CD8-positive, alpha-beta memory T cell (primary cell): ENCODE measurements at places on chromosomes 2 and 18. TPM values are rescaled to one million over a fixed set of nuclear protein-coding genes. Genes with fewer than 3 reads are reported as not detected.

DNA sequence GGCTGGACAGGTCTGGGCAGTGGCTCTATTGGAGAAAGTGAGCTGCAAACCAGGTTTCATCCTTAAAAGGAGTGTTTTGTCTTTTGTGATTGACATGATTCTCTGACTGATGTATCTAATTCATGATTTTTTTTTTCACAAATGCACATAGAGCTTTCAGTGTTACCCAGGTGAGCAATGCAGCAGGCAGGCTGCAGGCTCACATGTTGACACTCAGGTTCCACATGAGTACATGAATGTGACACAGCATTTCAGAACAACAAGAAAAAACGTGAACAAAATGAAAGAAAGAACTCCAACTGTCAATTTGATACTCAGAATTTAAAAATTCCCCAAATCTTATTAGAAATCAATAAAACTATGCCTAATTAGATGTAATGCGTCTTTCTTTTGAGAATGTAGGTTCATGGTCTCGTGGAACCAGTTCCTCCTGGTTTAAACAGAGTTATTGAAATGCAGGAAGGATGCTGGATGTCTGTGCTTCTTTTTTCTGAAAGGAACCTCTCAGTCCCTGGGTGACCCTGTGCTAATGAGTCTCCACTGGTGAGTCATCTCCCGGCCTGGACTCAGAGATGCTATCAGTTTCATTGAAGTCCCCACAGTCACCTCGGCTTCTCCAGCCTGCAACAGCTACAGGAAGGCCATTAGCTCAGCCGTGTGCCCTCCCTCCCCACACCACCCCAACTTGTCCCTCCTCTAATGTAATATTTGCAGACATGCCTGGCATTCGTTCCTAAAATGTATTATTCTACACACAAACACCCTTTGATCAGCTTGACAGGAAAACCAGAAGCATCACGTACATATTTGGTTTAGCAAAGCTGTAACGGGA, 430.4 kb downstream of the LPIN1 start:
- H3K4me3 ChIP-seq = peak overlapping the region; percentile 27
- H3K27ac ChIP-seq = peak overlapping the region; percentile 52
- H3K36me3 ChIP-seq = no peaks in the 10 kb centered on the region
- H3K4me1 ChIP-seq = peaks cover 30% of the 10 kb centered on the region

Gene RAB6C
- not detected for total RNA-seq

- no peaks in the 10 kb centered on the region for H3K36me3 ChIP-seq
- H3K4me1 ChIP-seq = no peaks in the 10 kb centered on the region
- no peaks in the 10 kb centered on the region for H3K27me3 ChIP-seq
- H3K27ac ChIP-seq = no peak overlapping the region
Observed at GRCh38 chr2:174967691-174968260, 37.4 kb downstream of the CHN1 start.

DNA sequence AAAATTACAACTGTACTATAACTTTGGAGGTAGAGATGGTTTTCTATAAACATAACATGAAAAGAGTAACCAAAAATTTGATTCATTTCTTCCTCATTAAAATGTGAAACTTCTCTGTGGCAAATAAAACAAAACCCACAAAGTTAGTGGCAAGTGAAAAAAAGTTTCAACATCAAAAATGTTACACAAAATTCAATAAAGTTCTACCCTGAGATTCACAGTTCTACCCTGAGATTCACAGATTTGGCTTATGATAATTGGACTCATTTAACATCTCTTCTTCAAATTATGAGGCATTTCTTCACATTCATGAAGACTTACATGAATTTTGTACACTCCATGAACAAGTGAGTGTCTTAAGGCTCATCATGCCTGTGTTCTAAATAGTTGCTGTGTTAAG, 51.0 kb downstream of the AAK1 start:
- no peak overlapping the region for H3K4me3 ChIP-seq
- DNase-seq = no peak
- H3K27ac ChIP-seq = no peak overlapping the region
- no peaks in the 10 kb centered on the region for H3K27me3 ChIP-seq
- peaks cover 80% of the 10 kb centered on the region for H3K4me1 ChIP-seq

GRCh38 chr18:22829781-22830180, 103.3 kb upstream of the RBBP8 start:
- no peaks in the 10 kb centered on the region for H3K27me3 ChIP-seq
- DNase-seq = no peak
- no peak overlapping the region for H3K4me3 ChIP-seq
- no peaks in the 10 kb centered on the region for H3K36me3 ChIP-seq
- H3K4me1 ChIP-seq = no peaks in the 10 kb centered on the region

- no peaks in the 10 kb centered on the region for H3K36me3 ChIP-seq
- H3K4me3 ChIP-seq = no peak overlapping the region
- no peak for DNase-seq
- no peaks in the 10 kb centered on the region for H3K27me3 ChIP-seq
- no peaks in the 10 kb centered on the region for H3K4me1 ChIP-seq
Observed at GRCh38 chr2:149018981-149019380, 19.5 kb upstream of the LYPD6B start.

- H3K27me3 ChIP-seq = no peaks in the 10 kb centered on the region
- no peak overlapping the region for H3K27ac ChIP-seq
- no peak for DNase-seq
- no peak overlapping the region for H3K4me3 ChIP-seq
- no peaks in the 10 kb centered on the region for H3K36me3 ChIP-seq
- H3K4me1 ChIP-seq = no peaks in the 10 kb centered on the region
Observed at GRCh38 chr2:50535256-50535655, 496.7 kb downstream of the NRXN1 start.

- H3K27me3 ChIP-seq = no peaks in the 10 kb centered on the region
- no peak overlapping the region for H3K4me3 ChIP-seq
- H3K27ac ChIP-seq = no peak overlapping the region
- no peak for DNase-seq
- no peaks in the 10 kb centered on the region for H3K4me1 ChIP-seq
Observed at GRCh38 chr2:82013641-82014040, 1709.1 kb upstream of the LRRTM1 start.

Gene UGT1A6
- total RNA-seq = not detected

GRCh38 chr2:172864182-172864581, 128.5 kb downstream of the RAPGEF4 start:
- peaks cover 6% of the 10 kb centered on the region for H3K27me3 ChIP-seq
- no peaks in the 10 kb centered on the region for H3K4me1 ChIP-seq
- no peak overlapping the region for H3K27ac ChIP-seq
- H3K36me3 ChIP-seq = no peaks in the 10 kb centered on the region

Gene FAM117B
- total RNA-seq = 6.4 TPM

DNA sequence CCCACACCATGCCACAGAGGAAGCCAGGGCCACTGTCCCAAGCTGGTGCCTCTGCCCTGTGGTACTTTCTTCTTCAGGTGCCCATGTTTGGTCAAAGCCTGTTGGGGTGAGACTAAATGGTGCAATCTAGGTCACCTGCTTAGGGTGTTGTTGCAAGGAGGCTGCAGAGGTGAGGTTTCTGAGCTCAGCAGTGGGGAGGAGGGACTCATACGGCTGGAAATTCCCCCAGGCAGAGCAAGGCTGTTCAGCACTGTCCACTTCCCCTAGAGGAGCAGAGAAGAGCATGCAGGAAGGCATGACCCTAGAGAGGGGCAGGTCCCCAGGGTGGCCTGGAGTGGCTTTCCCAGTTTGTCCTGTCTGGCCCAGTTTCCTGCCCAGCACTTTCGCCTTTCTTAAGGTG, 211.0 kb downstream of the HAUS1 start:
- no peaks in the 10 kb centered on the region for H3K27me3 ChIP-seq
- no peak overlapping the region for H3K4me3 ChIP-seq
- no peaks in the 10 kb centered on the region for H3K36me3 ChIP-seq

DNA sequence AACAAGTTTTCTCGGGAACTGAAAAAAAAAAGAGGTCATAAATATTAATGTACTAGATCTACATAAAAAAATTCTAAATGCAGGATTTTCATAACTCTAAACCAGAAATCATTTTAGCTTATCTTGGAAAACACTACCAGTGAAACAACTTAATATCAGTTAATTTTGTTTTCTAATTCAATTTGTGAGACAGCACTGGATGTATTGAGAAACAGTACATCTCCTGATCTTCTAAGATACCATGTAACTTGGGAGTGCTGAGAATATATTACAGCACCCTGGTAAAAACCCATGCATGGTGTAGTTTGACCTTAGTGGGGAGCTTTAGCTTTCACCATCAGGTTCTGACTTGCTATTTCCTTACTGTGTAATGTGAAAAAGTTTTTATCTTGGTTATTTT, 129.6 kb downstream of the NRXN1 start:
- no peak overlapping the region for H3K4me3 ChIP-seq
- no peaks in the 10 kb centered on the region for H3K36me3 ChIP-seq
- DNase-seq = no peak
- no peaks in the 10 kb centered on the region for H3K4me1 ChIP-seq

- DNase-seq = no peak
- H3K27ac ChIP-seq = no peak overlapping the region
- no peaks in the 10 kb centered on the region for H3K27me3 ChIP-seq
- no peak overlapping the region for H3K4me3 ChIP-seq
Observed at GRCh38 chr2:102455061-102455670, 17.9 kb upstream of the SLC9A4 start.

GRCh38 chr18:67425672-67426071, 90.8 kb downstream of the DSEL start:
- H3K4me3 ChIP-seq = no peak overlapping the region
- no peak overlapping the region for H3K27ac ChIP-seq
- no peaks in the 10 kb centered on the region for H3K36me3 ChIP-seq
- DNase-seq = no peak
- H3K4me1 ChIP-seq = no peaks in the 10 kb centered on the region
- H3K27me3 ChIP-seq = no peaks in the 10 kb centered on the region

DNA sequence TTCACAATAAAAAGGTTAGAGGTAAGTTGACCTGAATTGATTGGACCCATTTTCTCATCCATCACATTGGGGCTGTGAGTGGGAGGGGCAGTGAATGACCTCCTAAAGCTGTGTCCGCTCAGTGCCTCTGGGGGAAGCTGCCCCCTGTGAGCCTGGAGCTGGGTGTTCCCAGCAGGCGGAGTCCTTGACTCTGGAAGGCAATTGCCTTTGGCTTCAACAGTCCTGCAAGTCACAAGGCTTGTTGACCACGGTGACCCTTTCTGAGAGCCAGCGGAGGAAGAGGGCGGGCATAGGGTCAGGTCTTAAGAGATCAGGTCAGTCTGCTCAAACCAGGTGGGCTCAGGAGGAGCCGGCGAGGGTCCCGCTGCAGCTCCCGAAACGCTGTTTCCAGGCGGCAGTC, 1.1 kb upstream of the CIDEA start:
- H3K27me3 ChIP-seq = peaks cover 3% of the 10 kb centered on the region
- no peaks in the 10 kb centered on the region for H3K36me3 ChIP-seq
- no peak overlapping the region for H3K27ac ChIP-seq
- no peak overlapping the region for H3K4me3 ChIP-seq

DNA sequence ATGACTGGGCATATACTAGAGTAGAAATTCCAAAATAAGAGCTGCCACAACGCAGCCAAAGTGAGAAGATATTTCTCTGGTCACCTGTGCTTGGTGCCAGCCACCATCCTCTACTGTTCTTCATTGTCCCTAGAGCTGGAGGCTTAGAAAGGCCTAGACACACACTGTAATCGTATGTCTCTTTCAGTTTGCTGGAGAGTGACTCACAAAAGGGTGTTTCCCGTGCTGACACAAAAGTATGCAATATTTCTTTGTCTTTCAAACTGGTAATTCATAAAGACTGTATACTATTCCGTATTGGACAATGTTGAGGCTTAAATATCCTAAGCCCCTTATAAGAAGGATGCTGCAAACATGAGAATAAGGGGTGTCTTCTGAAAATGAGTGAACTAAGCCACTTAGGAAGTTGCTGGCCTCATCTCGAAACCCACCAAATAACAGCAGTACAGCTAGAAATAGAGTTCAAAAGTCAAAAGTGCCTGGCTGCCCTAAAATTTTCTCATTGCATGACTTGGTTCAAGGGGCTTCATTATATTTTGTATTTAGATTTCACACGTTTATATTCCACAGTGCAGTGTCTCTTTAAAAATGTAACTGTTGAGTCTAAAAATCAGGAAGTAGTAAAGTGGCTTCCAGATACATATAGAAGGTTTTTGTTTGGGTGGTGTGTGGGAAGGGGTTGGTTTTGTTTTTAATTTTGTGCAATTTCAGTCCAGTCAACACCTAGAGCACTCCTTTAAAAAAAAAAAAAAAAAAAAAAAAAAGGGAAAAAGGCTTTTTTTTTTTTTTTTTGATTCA, 601.1 kb downstream of the ARHGAP15 start:
- peaks cover 20% of the 10 kb centered on the region for H3K4me1 ChIP-seq
- DNase-seq = no peak
- no peaks in the 10 kb centered on the region for H3K27me3 ChIP-seq
- H3K4me3 ChIP-seq = no peak overlapping the region
- H3K36me3 ChIP-seq = no peaks in the 10 kb centered on the region

DNA sequence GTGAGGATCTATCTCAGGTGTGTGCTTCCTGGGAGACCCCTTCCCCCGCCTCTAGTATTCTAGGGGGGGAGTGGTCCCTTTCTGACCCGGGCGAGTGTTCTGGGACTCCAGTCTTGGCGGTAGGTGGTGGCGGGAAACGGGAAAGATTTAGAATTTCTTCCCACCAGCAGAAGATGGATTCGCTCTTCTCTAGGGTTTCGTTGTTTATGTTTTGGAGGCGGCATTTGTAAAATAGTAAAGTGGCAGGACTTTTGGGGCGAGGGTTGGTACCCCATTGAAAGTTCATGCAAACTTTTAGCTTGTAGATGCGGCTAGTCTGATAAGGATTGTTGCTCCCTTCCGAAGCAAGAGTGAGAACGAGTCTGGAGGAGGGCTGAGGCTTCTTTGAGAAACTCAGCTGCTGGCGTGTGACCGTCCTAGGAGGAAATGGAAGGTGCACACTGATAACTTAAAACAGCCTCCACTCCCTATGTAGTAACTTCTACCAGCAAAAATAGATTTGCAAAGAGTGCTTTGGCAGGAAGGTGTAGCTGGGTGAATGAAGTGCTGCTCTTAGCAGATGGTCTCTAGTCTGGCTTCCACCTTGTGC, 412 bp downstream of the GPD2 start:
- DNase-seq = no peak
- no peaks in the 10 kb centered on the region for H3K27me3 ChIP-seq
- H3K27ac ChIP-seq = peak overlapping the region; percentile 62
- peaks cover 21% of the 10 kb centered on the region for H3K4me1 ChIP-seq
- H3K36me3 ChIP-seq = no peaks in the 10 kb centered on the region

DNA sequence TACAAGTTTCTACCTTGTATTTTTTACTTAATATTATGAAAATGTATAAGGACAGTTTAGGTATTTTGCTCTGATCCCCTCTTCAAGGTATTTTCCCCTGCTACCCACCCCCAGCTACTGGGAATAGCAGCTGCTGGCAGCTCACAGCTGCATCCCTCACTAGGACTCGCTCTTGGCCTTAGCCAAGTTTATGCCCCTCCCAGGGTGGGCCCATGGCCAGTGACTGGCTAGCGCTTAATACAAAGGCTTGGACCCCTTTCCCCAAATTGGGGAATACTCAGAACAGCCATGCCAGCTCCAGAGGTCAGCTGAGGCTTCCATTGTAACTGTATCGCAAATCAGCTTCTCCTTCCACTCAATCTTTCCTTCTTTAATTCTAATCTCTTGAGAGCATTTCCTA, 131.3 kb downstream of the GFPT1 start:
- H3K27me3 ChIP-seq = no peaks in the 10 kb centered on the region
- no peak overlapping the region for H3K4me3 ChIP-seq
- H3K27ac ChIP-seq = no peak overlapping the region
- no peaks in the 10 kb centered on the region for H3K36me3 ChIP-seq
- no peaks in the 10 kb centered on the region for H3K4me1 ChIP-seq
- no peak for DNase-seq

Gene STEAP3
- total RNA-seq = 0.11 TPM

Gene DAW1
- total RNA-seq = not detected
